ENCODE measurements at places on chromosomes 12 and 14.

- DNase-seq = no peak
Observed at GRCh38 chr12:92452763-92453162, 250.0 kb upstream of the PLEKHG7 start.

DNA sequence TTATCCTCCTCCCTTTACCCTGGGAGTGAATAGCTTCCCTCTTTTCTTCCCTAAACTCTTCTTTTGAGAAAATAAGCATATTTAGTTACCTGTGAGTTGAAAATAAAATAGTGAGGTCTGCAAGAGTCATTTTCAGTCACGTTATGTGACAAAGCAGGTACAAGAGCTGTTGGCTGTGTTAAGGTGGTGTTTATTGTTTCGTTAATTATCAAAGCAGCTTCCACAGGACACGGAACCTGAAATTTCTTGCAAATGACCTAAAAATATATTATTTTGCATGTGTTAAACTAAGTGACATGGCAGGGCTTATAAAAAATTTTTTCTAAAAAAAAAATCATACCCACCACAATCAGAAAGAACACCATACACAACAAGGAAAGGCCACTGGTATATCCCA, 8.3 kb downstream of the SLC38A2 start:
- no peak for DNase-seq

- DNase-seq = no peak
Observed at GRCh38 chr14:63342371-63342770, 23.6 kb upstream of the GPHB5 start.

DNA sequence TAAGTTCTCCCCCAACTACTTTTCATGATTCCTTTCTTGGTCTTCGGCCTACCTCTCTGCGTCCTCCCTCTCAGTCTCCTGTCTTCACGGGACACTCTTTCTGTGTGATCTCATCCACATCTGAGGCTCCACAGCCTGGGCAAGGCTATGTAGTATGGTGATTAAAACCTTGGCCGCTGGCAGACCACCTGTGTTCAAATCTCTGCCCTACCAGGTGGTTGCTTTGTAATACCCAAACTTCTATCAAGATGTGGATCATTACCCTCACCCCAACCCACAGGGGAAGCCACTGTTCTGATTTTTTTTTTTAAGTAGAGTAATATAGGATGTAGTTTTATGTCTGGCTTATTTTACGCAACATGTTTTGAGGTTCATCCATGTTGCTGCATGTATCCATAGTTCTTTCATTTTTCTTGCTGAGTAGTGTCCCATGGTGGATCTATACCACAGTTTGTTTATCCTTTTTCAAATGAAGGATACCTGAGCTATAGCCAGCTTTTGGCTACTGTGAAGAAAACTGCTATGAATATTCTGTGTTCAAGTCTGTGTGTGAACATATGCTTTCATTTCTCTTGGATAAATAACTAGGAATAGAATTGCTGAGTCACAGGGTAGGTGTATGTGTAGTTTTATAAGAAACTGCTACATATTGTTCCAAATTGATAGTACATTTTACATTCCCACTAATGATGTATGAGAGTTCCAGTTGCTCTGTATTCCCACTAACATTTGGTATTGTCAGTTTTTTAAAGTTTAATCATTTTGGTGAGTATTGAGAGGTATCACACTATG, 8.3 kb upstream of the STAT6 start:
- DNase-seq = no peak

- peak; percentile 66 for DNase-seq
Observed at GRCh38 chr12:109944561-109945359, 44.7 kb downstream of the TCHP start.

- DNase-seq = no peak
Observed at GRCh38 chr12:99170037-99170436, 477.5 kb upstream of the GARIN6 start.

- peak; percentile 57 for DNase-seq
Observed at GRCh38 chr14:55946231-55946630, 172.0 kb upstream of the PELI2 start.

All from hematopoietic multipotent progenitor cell treated with erythropoietin and hydrocortisone succinate and interleukin-3 and kit ligand, for 4 days (in vitro differentiated cells).